ENCODE measurements at places on chromosomes 16 and 17. TPM values are rescaled to one million over a fixed set of nuclear protein-coding genes. Genes with fewer than 3 reads are reported as not detected.

DNA sequence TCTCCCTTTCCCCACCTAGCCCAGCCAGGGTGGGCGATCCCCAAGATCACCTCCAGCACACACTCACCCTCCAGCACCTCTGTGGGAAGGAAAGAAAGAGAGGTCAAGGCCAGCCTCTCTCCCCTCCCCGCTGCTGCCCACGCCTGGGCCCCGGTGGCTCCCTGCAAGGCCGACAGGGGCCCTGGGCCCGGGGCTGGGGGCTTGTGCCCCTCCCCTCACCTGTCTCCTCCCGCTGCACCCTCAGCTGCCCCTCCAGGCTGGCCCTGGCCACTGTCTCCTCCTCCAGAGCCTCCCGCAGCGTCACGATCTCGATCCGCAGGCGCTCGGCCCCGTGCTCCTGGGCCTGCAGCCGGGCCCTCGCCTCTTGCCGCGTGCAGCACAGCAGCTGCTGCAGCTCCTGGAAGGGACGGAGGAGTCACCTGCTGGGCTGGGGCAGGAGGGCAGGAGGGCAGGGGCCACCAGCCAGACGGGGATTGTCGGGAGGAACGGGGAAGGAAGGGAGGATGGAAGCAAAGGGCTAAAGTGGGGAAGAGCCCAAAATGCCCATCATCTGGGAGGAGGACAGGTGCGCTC, 19.2 kb downstream of the RABEP2 start:
- no peak for DNase-seq

SHCBP1 gene
- total RNA-seq: 1.3 TPM

KRTAP9-4 gene
- total RNA-seq: 50.1 TPM

PSME3 gene
- total RNA-seq: 47.0 TPM

TMED6 gene
- not detected for total RNA-seq

DNA sequence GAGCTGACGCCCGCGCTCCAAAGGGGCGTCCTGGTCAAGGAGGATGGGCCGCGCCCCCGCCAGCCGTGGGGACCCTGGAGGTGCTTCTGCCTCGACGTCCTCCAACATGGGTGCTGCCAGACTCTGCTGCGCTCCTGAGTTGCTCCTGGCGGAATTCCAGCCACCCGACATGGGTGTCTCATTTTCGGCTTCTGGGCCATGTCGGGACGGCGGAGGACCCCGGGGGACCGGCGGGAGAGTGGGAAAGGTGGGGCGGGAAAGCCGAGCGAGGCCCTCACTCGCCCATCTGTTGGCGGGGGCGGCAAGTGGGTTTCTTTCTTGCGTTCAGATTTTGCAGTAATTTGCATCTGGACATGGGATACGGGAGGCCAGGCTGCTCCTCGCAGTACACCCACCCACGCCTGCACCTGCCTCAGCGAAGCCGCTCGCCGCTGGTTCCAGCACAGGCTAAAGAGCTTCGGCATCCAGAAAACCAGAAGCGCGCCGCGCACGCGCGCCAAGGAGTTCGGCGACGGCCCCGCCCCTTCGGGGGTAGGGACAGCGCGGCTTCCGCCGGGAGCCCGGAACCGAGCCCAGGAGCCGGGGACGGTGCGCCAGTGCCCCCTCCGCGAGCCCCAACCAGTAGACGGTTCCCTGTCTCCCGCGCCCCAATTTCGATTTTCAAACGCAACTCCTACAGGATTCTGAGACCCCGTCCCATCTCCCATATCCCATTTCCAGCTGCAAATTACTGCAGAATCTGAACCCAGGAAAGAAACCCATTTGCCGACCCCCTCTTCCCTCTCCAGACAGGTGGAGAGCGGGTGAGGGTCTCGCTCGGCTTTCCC, at the start of gene ARMC7:
TSS of gene ARMC7 (plus strand) at position 563 of the 827 bp plus-strand sequence. CDS start 320 bp downstream, outside the sequence.
- peak; percentile 92 for DNase-seq

- no peak for DNase-seq
Measured at GRCh38 chr16:18024611-18025010, 311.9 kb downstream of the NPIPA8 start.

GRCh38 chr17:81480140-81481072, 32.2 kb downstream of the ACTG1 start:
- DNase-seq: no peak

GRCh38 chr16:1874854-1875253, 2.9 kb upstream of the MEIOB start:
- no peak for DNase-seq

ADAD2 gene
- total RNA-seq: 1.9 TPM

- no peak for DNase-seq
Measured at GRCh38 chr16:2033057-2033908, 6.6 kb downstream of the NHERF2 start.

DNA sequence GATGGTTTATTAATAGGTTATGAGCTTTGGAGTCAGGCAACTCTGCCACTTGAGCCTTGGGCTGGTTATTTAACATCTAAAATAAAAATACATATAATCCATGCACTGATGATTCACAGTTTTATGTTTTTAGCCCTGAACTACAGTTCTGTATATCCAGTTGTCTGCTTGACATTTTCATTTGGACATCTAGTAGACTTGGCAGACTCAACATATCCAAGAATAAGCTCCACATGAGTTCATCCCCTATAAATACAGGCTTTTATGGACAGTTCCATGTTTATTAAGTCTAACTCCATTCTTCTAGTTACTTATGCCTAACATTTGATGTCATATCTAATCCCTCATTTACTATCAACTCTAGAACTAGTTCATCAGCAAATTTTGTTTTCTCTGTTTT, 174.2 kb downstream of the KIF2B start:
- no peak for DNase-seq

DNA sequence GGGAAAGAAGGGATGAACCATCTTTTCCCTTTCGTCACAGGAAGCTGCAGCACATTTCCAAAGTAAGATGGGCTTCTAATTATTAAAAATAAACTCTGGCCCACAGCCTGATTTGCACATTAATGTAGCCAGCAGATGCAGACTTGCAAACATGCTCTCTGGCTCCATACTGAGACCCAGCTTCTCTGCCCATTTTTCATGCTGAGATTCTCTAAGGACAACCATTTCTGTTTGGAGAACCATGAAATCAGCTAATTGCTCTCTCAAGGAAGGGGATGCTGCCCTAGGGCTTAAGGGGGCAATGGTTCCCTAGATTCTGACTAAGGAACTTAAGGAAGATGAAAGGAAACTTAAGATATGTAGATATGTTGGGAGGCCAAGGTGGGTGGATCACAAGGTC, 63.0 kb upstream of the CES5A start:
- no peak for DNase-seq

GRCh38 chr17:55693254-55694216, 29.1 kb downstream of the TMEM100 start:
- DNase-seq: no peak

CMTM2 gene
- not detected for total RNA-seq

- DNase-seq: no peak
Measured at GRCh38 chr16:72464597-72465368, 292.8 kb upstream of the PMFBP1 start.

All from suprapubic skin (tissue), 4 donors.